ENCODE measurements at places on chromosomes 5 and 9.
A peak's percentile ranks its signal among the peaks of the same experiment; 100 is the strongest.

GRCh38 chr5:113163328-113163727 lies 186.7 kb downstream of the DCP2 start:
- no peak for DNase-seq

- DNase-seq: no peak
Observed at GRCh38 chr9:127742435-127743088, 7.5 kb upstream of the TOR2A start.

DNA sequence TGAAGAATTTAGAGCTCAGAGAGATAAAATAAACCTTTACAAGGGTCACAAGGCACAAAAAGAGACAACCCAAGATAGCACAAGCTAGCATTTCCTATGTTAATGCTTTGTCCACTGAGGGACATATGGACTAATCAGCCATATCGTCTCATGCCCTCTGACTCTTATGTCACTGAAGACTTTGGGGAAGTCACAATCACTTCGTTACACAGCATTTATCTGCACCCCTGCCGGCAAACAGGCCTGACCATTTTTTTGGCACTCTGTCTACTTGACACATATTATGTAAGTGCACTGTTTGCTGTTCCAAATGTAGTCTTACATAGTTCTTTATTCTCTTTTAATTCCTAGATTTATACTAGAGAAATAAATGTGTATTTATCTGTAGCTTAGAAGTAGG lies 13.9 kb upstream of the BNC2 start:
- DNase-seq: no peak

DNA sequence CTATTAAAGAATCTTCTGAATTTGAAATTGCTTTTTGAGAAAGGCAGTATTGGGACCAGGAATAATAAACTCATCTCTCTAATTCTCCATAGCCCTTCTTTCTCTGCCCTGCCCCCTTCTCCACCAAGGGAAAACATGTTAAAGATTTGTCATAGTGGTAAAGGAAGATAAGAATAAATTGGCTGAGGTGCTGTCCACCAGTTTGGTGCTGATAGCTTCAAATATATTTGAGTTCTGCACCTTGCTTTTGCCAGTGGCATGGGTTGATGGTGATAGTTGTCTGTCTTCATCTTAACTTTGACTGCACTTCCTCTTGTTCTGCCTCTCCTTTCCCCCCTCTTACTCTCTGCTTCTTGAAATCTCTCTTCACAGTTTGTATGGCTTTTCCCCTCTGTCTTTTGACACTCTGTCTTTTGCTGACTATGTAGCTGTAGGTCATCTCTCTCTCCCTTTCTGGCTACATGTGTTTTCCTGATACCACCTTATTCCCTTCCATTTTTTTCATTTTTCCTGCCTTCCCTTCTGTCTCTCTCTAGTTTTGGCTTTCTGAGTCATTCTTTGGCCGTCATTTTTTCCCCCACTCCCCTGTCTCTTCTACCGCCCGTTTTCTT lies 56.6 kb downstream of the NDUFS4 start:
- DNase-seq: no peak

- DNase-seq: no peak
Observed at GRCh38 chr9:116238225-116238624, 84.6 kb downstream of the PAPPA start.

- no peak for DNase-seq
Observed at GRCh38 chr9:134897584-134898170, 17.1 kb downstream of the FCN2 start.

GRCh38 chr9:125240649-125240999 lies 519 bp downstream of the HSPA5 start:
- peak; percentile 41 for DNase-seq

- DNase-seq: no peak
Observed at GRCh38 chr9:99303177-99303576, 81.1 kb downstream of the SEC61B start.

DNA sequence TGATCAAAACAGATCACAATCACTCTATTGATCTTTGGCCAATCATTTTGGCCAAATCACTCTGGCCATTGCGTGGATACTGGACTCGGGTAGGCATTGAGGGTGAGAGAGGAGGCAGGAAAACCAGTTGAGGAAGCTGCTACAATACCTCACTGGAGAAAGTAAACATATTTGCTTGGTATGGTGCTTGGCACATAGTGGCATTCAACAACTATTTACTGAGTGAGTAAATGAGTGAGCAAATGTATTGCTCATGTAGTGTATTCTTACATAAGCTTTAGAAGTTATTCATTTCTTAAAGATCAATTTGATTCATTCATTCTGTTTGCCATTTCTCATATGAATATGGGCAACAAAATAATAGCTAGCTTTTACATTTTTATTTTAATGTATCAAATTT lies 4.0 kb upstream of the DEPDC1B start:
- no peak for DNase-seq

DNA sequence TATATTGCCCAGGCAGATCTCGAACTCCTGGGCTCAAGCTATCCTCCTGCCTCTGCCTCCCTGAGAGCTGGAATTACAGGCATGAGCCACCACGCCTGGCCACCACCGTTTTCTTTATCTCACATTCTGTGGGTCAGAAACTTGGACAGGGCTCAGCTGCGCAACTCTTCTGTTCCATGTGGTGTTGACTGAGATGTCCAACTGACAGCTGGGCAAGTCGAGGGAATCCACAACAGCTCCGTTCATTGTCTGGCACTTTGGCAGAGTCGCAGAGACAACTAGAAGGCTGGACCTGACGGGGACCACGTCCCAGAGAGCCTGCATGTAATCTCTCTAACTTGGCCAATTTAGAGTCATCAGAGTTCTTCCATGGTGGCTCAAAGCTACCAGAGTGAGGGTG lies 36.2 kb upstream of the AOPEP start:
- DNase-seq: no peak

GRCh38 chr9:70639853-70640814 lies 225.7 kb upstream of the KLF9 start:
- no peak for DNase-seq

GRCh38 chr9:134943836-134944235 lies 26.1 kb upstream of the FCN1 start:
- no peak for DNase-seq

DNA sequence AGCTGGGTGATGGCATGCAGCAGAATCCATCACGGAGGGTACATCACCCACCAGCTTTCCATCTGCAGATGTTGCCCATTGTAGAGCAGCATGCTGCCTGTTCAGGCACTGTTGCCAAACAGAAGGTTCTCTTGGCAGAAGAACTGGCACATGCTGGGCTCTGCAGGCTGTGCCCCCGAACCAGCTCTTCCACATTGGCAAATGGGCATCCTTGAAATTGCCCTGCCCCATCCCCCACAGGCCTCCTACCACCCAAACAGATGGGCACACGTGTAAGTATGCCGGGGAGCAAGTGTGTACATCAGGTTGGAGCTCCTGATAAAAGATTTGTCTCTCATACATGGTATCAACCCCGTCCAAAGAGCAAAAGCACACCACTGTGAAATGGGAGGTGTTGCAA lies 220.3 kb upstream of the TAS2R1 start:
- no peak for DNase-seq

GRCh38 chr9:109190151-109190550 lies 23.1 kb upstream of the FRRS1L start:
- no peak for DNase-seq

DNA sequence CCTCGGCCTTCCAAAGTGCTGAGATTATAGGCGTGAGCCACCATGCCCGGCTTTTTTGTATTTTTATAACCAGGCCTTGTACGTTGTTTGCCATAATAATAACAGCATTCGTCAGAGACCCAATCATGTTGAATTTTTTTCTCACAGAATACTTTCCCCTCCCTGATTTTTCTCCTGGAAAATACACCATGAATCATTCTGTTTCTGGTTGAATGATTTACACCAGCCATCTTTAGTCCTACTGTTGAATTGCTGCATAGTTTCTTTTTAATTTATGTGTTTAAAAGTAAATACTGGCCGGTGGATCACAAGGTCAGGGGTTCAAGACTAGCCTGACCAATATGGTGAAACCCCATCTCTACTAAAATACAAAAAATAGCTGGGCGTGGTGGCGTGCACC lies 3.5 kb downstream of the CNOT8 start:
- no peak for DNase-seq

- DNase-seq: no peak
Observed at GRCh38 chr5:154214371-154215106, 24.0 kb downstream of the GALNT10 start.

GRCh38 chr5:1999794-2000193 lies 117.1 kb upstream of the IRX4 start:
- no peak for DNase-seq

GRCh38 chr5:53073348-53073747 lies 36.2 kb downstream of the MOCS2 start:
- DNase-seq: no peak

DNA sequence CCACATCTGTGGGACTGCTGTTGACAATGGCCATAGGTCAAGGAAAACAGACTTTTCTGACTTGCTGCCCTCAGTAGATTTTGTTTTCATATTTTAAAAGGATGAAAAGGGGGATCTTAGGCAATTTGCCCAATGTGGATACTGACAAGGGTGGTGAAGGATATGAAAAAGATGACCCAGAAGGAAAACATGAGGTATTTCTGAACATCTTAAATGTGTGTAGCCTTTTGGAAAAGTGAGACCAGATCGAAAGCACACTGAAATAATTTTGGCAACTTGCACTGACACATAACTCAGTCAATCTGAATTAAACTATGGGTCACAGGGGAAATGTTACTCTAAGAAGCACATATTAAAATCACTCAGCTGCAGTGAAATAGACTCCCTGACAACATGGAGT lies 1793.0 kb upstream of the ACO1 start:
- no peak for DNase-seq

GRCh38 chr9:22005021-22005701 lies 3.9 kb downstream of the CDKN2B start:
- no peak for DNase-seq

GRCh38 chr9:136059851-136060670 lies 35.0 kb downstream of the NACC2 start:
- no peak for DNase-seq

DNA sequence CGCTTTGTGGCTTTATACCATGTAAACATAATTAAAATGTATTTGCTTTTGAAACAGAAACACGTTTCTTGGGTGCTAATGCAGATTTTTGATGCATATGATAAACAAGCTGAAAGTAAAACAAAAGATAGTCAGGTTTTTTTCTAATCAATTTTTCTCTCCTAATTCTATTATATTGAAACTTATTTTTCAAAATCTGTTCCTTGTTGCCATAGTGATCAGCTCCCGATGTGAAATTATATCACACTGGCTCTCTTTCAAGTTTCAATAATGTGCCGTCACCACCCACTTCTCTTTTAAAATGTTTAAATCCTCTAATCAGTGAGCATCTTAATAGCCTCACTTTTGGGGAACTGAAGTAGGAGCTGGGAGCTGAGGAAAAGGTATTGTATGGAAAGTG lies 36.4 kb upstream of the DAPK1 start:
- DNase-seq: no peak

- DNase-seq: no peak
Observed at GRCh38 chr5:105752801-105753200, 1917.9 kb downstream of the EFNA5 start.

DNA sequence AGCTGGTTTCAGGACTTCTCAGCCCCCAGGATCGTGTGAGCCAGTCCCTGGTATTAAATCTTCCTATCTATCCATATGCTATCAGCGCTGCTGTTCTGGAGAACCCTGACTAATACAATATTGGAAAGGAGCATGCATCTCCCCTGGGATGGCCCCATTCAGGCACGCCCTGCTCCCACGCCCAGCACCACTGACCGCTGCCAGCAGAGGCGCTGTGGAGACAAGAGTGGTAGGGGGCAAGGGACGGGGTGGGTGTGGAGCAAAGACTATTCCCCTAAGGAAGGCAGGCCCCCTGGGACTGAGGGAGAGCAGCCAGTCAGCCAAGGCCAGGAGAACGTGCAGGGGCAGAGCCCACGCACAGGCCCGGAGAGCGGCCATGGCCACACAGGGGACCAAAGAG lies 116.0 kb downstream of the VAV2 start:
- no peak for DNase-seq

GRCh38 chr5:105034401-105034763 lies 1471.8 kb upstream of the NUDT12 start:
- no peak for DNase-seq

DNA sequence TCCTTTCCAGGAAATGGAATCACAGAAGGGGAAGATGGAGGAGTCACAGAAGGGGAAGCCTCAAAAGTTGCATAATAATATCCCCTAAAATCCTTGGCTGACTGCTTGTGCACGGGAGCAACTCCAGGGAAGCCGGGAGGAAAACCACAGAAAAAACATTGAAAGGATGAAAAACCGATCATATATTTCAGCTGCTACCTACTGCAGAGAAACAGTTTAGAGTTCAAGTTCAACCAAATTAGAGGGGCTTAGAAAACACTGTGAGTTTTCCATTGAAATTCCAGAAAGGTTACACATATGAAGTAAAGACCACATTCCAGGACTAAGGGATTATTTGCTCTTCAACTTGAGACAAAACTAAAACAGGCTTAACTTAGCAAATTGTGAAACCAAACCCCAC lies 37.6 kb upstream of the MTAP start:
- no peak for DNase-seq

- no peak for DNase-seq
Observed at GRCh38 chr5:53298841-53299240, 181.6 kb upstream of the FST start.

DNA sequence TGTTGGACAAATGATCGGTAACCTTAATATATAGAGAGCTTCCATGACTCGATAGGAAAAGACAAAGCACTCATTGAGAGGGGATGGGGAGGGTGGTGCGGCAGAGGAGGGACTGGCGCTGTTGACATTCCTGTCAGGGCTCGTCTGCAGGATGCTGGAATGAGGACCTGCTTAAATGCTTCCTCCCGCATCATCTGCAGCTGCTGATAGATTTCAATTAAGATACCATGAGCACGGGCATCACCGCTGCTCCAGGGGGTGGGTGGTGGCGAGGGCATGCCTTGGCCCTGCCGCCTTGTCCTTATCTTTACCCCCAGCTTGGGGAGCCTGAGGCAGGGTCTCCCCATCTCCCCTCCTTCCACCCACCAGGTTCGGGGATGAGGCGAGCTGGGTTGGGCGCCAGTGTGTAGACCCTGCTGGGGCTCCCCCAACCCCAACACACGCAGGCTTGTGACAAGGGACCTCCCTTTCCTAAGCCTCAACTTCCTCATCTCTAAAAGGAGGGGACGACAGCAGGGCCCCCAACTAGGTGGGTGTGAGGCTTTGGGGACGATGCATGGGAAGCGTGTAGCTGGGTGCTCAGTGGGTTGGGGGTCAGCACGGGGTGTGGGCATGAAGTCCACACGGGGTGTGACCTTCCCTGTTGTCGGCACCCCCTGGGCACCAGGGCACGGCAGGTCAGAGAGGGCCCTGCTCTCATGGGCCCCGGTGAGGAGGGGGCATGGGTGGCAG lies 11.7 kb upstream of the QRFP start:
- no peak for DNase-seq

DNA sequence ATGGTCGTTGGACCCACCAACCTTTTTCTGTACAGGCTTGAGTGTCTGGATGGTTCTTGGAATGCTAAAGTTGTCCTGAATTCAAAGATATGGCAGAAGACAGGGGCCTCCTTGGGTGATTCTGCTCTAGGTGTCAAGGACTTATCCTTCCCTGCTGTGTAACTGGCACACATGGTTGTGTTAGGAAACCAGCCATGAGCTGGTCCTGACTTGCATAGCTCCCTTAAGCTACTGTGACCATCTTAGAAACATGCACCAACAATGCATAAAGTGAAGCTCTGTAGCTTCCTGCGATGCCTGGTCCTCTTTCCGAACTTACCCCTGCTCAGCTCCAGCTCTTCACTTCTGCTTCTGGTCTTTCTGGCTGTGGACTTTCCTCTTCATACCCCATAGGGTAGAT lies 224.6 kb downstream of the TLE4 start:
- no peak for DNase-seq

Data from effector memory CD8-positive, alpha-beta T cell (primary cell).